ENCODE measurements at places on chromosomes 16 and 17.

DNA sequence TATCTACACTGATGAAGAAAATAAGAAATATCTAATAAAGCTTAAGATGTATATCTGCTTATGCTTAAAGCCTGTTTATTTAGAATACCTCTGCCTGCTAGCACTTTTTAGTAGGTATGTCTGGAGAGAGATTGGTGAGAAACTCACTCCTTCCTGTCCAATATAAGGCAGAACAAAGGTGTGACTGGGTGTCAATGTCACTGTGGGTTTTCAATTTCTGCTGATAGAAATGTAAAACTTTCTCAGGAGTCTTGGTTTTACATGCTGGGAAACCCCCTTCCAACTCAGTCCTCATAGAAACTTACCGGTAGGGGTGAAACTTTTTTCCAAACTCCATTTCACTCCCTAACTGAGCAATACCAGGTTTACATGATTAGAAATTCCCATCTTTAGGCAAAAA lies 17.8 kb upstream of the MPHOSPH6 start:
- no peak for DNase-seq

DNA sequence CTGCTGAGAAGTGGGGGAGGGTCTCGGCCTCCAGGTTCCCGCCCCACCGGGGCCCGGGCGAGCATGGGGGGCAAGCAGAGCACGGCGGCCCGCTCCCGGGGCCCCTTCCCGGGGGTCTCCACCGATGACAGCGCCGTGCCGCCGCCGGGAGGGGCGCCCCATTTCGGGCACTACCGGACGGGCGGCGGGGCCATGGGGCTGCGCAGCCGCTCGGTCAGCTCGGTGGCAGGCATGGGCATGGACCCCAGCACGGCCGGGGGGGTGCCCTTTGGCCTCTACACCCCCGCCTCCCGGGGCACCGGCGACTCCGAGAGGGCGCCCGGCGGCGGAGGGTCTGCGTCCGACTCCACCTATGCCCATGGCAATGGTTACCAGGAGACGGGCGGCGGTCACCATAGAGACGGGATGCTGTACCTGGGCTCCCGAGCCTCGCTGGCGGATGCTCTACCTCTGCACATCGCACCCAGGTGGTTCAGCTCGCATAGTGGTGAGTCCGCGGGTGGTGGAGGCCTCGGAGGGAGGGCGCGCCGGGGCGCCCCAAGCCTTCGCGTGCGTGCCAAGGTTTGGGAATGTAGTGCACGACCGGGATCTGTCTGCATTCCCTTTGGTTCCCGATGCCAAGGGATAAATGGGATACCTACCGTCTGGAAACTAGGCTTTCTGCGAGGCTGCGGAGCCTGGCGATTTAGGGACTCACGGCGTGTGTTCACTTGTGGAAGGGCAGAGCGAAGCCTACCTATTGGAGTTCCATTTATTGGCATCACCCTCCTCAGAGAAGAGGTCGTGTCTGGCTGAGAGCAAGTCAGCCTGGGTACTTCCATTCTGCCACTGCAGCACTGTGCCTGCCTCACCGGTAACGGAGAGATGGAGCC lies 1.0 kb downstream of the ZNRF1 start:
- peak; percentile 47 for DNase-seq

- DNase-seq, result no peak
Measured at GRCh38 chr17:69796078-69796477, 278.9 kb upstream of the KCNJ16 start.

DNA sequence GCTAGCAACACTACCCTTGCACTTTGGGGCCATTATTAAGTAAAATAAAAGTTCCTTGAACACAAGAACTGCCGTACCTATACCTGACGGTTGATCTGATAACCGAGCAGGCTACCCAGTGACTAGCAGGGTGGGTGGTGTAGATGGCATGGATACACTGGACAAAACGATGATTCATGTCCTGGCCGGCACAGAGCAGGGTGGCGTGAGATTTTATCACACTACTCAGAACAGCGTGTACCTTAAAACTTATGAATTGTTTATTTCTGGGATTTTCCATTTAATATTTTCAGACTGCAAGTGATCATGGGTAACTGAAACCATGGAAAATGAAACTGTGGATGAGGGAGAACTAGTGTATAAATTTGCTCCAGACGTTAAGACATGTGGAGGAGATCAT lies 41.0 kb upstream of the MSI2 start:
- DNase-seq, result peak; percentile 60

DNA sequence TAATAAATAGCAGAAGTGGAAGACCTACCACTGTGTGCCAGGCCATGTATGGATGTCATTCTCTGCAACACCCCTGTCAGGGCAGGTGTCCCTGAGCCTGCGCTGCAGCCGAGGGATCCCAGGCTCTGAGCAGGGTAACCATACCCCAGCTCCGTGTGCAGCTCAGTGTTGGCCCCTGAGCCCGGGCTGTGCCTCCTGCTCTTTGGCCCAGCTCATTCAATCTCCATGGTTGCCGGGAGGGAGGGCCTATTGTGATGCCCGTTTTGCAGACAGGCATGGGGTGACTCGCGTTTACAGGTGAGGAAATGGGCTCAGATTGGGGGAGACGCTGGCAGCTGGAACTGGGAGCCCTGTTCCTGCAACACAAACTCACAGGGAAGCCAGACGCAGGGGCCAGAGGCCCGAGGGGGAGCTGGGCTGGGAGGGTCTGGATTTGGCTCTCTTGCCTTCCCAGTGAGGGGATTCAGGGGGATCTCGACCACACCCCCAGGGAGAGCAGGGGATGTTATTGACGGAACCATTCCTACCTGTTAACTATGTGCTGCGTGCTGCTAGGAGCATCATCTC lies 190.5 kb downstream of the IRF8 start:
- DNase-seq, result no peak

DNA sequence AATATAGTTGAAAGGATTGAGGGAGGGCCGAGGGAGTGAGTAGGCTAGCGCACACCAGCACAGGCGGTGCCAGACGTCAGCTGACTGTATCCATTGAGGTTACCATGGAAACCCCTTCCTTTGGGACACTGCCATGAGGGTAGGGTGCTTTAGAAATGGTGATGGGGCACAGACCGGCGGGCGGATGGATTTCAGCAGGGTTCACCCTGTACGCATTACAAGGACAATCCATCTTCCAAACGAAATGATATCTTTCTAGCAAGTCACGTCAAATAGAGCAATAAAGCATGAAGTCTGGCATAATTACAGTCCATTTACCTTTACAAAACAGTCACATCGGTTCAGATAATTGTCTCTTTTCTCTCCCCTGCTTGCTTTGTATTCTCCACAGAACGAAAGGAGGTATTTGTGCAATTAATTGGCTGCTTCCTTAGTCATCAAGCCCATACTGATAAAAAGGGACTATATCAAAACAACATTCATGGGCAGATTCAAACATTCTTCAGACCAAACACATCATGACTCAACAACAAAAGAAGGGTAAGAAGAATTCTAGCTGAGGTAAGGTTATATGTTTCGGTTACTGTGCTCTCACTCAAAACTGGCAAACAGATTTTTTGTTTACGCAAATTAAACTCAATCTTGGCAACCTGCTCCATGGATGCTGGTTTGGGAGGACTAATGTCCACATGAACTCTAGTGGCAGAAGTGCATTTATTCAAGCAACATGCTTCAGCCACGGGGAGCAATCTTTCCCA lies 140.6 kb downstream of the CDK5R1 start:
- no peak for DNase-seq
